NAMALWA (cell line): ENCODE measurements at places on chromosomes 7 and 10.

DNA sequence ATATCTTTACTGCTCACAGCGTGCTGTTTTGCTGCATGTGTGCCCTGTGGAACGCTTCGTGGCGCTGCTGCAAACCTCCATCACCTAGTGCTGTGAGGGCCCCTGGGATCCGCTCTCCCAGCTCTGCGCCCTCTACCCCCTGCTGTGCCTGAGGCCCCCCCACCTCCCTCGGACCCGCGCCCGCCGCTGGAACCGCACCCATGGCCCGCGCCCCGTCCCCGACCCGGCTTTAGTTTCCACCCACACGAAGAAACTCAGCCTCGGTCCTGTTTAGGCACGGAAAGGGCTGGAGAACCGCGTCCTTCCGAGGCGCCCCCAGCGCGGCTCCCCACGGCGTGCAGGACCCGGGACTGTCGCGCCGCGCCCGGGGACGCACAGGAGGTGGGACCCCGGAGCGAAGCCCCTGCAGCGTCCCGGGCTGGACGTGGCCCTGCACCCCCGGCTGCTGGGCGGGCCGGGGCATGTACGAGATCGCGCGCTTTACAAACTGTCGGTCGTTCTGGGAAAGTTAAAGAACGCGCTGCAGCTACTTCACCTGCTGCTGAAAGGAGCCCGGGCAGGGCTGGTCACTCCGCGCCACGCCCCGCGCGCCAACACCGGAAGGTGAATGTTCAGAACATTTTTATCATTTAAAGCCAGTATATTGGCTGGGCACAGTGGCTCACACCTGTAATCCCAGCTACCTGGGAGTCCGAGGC is 54.3 kb downstream of the BMS1 start:
- DNase-seq, result no peak

DNA sequence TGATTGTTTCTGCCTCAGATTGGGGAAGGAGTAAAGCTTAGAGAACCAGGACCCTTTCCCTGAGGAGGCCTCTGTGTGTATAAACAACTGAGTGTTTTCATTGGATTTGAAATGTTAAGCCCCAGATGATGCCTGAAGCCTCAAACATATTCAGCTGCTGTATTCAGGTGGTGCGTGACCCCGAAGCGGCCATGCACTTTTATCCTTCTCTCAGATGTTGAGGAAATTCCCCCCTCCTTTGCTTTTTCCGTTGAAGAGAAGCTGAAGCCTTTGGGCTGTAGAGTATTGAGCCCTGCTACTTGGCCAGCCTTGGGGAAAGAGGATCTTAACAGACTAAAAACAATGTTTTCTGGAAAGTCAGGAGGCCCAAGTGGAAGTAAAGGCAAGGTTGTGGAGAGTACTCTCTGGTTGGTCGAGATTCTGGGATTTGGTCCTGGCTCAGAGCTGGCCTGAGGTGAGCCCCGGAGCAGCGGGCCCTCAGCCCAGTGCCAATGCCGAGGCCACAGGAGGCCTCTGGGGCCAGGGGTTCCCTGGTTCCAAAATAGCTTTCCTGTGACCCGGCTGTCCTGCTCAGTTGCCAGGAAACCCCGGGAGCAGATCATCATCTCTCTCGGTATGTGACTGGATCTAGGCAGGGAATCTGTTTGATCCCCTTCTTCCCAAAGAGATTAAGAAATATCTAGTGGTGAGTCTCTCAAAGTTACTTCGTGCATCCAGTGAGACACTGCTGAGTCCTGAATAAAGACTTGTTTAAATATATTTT is 22.5 kb downstream of the FKBP6 start:
- no peak for DNase-seq

DNA sequence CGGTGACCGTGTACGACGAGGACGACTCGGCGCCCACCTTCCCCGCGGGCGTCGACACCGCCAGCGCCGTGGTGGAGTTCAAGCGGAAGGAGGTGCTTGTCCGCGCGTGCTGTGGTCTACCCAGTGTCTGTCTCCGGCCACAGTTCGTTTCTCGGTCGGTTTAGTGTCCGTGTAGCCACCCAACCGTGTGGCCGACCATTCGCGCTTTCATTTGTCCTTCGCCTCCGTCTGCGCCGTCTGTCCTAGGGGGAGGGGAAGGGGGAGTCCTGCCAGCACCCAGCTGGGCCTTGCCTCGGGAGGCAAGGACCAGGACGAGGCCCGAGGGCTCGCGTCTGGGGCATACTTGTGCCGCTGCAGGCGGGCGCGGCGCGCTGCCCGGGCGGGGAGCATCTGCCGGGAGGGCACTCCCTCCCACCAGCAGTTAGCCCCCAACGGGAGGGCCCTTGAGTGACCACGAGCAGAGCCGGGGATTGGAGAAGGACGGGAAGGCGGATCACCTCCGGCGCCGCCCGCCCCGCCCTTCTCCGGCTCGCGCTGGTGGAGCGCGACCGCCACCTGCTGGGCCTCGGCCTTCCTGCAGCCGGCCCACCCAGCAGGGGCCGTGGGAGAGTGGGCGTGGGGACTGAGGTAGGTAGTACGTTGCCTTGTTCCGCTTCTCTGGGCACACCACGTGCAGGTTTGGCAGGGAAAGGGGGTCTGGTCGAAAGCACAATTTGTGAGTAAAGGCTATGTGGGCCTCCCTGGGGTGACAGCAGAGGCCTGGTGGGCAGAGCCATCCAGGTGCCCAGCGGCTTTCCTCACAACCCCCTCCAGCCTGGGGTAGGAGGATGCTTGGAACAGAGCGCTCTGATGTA is 28.5 kb downstream of the RET start:
- DNase-seq, result peak; percentile 76

DNA sequence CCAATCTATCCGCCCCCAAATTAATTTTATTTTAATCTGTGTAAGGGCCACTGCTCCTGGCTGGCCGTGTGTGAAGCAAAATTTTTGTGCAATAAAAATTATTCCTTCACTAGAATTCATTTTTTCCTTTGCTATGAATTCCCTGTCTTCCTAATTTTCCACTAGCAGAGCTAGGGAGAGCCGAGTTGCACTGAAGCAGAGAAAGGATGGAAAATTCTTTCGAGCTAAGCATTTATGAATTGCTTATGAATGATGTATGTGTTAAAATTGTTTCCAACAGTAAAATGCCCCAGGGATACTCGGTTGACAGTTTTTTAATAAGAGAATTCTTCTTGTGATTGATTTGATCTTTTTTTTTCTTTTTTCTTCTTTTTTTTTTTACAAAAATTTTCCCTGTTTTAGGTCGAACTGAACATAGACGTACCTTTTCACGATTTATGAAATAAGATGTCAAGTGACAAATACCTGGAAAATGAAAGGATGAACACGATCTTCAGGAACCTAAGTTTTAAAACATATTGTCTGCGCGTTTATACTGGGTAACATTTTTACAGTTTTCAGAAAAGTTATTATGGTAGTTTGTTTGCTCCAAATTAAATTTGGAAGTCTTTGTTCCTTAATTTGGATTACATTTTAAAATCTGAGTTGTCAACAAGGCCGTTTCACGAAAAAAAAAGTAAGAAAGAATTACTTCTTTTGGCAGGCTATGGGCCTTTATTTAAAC is 288.8 kb upstream of the NFE2L3 start:
- DNase-seq, result no peak

GRCh38 chr10:11010582-11010981 is 7.1 kb upstream of the CELF2 start:
- no peak for DNase-seq

DNA sequence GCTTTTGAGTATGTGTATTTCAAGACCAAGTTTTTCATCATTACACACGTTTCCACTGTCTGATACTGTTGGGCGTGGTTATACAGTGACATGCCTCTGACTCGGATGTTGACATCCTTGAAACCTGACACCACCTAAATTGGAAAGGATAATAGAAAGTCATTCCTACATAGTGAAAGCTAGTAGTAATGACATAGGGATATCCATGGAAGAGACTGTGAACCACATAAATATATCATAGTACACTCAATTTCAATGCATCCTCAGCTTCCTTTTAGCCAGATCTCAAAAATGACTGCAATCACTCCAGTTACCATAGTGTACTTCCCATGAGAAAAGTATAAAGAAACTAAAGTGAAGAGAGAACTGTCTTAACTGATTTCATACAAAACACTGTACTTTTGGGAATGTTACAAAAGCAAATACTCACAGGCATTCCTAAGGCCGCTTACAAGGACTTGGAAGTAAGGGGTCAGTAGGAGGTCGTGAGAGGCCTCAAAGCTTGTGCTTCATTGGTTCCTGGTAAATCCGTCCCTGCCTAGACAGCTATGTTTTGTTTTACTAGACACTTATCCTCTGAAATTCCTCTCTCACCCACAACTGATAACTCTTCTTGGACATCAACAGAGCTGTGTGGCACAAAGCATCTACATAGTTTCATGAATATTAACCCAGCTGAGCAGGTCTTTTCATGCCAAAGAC is 71.8 kb upstream of the VWDE start:
- no peak for DNase-seq

- no peak for DNase-seq
Observed at GRCh38 chr7:131224996-131225395, 102.7 kb upstream of the MKLN1 start.

DNA sequence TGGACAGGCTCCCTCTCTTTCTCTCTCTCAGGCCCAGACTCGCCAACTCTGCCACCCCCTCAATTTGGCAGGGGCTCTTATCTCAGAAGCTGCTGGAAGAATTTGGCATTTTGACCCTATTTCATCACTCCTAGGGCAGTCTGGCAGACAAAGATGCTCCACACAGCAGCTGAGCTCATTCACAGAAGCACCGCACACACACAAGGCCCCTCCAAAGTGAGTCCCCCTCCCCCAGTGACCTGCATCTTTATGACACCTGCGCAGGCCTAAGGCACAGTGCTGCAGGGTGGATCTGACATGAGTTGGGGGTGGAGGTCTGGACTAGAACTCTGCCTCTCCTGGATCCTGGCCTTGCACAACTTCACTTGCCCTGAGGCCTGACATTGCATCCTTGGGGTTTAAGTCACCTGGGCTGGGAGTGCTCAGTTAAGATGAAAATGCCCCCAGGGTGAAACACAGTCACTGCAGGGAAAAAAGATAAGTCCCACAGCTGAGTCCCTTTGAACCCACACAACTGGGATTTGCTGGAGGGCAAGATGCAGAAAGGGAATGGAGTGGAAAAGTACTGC is 41.1 kb upstream of the DUSP5 start:
- no peak for DNase-seq

DNA sequence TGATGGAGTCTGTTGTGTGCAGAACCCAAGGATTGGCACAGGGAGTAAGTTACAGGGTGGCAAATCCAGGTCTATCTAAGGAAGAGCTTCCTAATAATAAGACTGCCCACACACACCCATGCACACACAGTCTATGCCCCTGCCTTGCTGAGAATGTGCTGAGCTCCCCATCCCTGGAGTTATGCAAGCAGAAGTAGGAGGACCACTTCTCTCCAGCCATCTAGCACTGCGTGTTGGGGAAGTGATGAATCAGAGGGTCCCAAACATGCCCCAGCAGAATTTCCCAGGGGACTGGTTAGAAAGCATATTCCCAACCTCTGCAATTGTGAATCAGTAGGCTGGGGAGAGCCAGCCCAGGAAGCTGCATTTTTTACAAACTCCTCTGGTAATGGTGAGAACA is 117.2 kb downstream of the CDH23 start:
- DNase-seq, result no peak

- DNase-seq, result no peak
Observed at GRCh38 chr10:48497780-48498770, 106.8 kb downstream of the ARHGAP22 start.

DNA sequence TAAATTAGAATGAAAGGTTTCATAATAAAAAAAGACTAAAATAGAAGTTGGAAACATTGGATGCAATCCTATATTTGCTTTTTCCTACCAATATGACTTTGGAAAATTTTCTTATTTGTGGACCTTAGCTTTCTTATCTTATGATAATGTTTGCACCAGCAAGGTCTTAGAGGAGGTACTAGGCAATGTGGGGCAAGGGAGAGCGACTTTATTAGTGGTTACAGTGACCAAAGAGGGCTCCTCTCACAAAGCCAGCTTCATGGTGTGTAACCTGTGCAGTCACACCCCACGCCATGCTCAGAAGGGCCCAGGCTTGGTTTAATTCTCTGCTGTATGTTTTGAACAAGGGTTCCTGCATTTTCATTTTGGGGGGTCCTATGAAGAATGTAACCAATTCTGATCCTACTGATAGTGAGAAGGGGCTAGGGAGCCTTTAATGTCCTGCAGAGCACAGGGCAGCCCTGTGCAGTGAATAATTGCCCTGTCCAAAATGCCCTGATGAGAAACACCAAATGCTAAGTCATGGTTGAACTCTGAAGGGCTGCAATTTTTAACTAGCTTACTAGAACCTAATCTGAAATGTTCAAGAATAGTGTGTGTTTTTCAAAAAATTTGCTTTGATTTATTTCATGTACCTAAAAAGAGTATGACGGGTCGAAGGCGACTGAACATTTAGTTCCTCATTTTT is 1047.8 kb downstream of the LRMDA start:
- no peak for DNase-seq

- DNase-seq, result no peak
Observed at GRCh38 chr7:20304366-20304765, 26.3 kb upstream of the ITGB8 start.

GRCh38 chr10:30818010-30818660 is 188.6 kb upstream of the LYZL2 start:
- no peak for DNase-seq

DNA sequence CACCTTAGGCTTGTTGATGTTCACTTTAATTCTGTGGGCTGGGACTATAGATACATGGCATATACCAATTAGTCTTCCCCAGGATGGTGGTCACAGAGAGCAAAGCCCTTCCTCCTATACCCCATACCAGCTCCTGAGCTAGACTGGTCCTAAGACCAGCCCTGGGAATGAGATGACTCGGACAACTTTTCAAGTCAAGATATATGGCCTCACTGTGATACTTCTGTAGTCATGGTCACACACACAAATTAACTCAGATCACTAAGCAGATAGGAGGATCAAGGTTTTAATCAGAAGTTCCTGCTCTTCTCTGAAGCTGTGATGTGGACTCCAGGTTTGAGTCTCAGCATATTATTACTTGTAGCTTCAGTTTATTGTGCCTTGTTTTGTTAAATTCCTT is 53.1 kb downstream of the SLK start:
- no peak for DNase-seq

DNA sequence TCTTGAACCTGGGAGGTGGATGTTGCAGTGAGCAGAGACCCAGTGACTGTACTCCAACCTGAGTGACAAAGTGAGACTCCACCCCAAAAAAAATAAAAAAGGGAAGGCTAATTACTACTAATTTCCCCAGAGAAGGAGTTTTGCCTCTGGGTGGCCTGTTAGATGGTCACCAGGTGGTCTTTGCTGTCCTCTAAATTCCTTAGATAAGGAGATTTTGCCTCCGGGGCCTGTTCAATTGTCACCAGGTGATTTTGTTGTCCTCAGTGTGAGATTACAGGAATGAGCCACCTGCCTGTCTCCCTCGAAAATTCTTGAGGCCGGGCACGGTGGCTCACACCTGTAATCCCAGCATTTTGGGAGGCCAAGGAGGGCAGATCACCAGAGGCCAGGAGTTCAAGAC is 24.4 kb upstream of the ZMIZ2 start:
- no peak for DNase-seq

GRCh38 chr7:57182031-57182430 is 49.8 kb upstream of the ZNF479 start:
- DNase-seq, result no peak

DNA sequence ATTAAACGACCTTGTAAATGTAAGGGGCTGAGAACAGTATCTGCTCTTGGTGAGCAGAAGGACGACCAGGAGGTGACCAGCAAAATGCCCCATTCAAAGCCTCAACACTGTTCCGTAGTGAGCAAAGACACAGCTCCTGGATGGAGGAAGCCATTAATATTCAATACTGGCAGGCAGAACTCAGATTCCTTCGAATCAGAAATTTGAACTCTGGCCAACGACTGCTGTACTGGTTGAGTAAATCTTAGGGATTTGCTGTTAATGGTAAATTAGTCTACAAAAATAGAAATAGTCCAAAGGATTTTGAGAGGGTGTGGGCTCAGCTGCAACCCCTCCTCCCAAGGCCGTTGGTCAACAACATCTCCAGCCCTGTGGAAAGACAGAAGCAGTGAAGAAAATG is 130.5 kb upstream of the PFKP start:
- DNase-seq, result no peak
